Stimulated activated CD8-positive, alpha-beta memory T cell treated with anti-CD3 and anti-CD28 coated beads, Interleukin-4, amount 100 ng/mL, for 4 hours (primary cell): ENCODE measurements at places on chromosomes 7 and 10.

- DNase-seq = no peak
Measured at GRCh38 chr7:10696064-10696463, 277.6 kb upstream of the PHF14 start.

GRCh38 chr10:77533887-77534278, 103.7 kb downstream of the KCNMA1 start:
- DNase-seq = no peak

GRCh38 chr10:86176850-86177536, 189.6 kb downstream of the GRID1 start:
- no peak for DNase-seq

GRCh38 chr10:18523858-18524257, 127.5 kb downstream of the NSUN6 start:
- no peak for DNase-seq

GRCh38 chr10:132065491-132066105, at the start of gene JAKMIP3:
JAKMIP3 (plus strand) TSS chr10:132065946; CDS start chr10:132104809, 38,863 bp downstream.
- DNase-seq = no peak

GRCh38 chr7:29843726-29844125, 37.4 kb downstream of the WIPF3 start:
- DNase-seq = no peak

DNA sequence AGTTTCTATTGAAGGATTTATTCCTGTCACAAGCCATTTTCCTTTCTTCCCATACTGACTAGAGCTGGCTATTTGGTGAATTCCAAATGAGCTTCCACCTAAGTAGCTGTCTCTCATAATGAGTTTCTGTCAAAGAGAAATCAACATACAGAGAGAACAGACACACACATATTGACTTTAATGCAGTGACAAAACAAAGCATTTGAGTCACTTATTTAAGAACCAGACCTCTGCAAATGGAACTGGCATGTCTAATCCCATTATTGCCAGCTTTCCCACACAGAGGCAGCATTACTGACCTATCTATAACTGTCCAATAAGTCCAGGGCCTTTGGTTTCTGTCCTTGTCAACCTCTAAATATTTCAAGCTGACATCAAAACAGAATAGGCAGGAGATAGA, 179.3 kb upstream of the CSTF2T start:
- no peak for DNase-seq

- no peak for DNase-seq
Measured at GRCh38 chr10:128013626-128014025, 106.7 kb downstream of the PTPRE start.

GRCh38 chr7:116698396-116698795, 26.4 kb downstream of the MET start:
- DNase-seq = no peak

DNA sequence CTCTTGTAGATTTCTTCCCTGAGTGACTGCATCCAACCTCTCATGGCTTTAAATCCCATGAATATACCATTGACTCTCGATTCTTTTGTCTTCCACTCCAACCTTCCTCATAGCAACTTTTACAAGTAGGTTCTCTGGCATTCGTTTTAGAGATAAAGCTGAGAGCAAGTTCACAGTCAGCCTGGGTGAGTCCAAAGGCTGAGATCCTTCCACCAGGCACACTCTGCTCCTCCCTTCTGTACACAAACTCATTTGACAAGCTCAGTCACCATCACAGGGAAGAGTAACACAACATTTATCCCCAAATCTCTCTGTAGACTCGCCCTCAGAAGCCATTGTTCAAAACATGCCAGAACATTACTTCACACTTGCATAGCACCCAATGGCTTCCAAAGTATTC, 10.9 kb downstream of the CTTNBP2 start:
- no peak for DNase-seq

DNA sequence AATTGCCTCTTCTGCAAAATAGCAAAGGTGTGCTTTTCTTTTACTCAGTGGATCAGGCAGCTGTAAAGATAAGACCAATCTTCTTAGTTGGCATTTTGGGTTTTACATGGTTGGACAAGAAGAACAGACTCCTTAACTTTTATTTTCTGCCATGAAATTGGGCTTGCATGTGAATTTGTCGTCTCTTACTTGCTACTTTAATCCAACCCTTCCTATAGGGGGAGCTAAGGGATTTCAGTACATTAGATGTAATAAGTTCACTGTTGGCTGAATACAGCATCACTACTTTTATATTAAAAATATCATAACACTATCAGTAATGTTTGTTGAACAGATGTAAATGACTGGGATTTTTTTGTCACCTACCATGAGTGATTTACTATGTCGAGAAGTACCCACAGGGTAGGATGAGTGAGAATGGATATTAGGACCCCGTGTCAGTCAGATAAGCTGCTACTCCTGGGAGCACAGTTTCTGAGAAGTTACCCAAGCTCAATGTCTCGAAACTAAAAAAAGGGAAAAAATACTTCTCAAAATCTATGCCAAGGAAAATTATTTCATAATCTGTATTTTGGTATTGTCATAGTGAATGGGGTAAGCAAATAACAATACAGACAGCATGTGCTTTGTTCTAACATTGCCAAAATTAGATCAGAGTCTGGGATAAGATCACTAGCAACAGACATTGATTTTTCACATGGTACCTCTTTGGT, 127.4 kb upstream of the AGR3 start:
- DNase-seq = no peak

DNA sequence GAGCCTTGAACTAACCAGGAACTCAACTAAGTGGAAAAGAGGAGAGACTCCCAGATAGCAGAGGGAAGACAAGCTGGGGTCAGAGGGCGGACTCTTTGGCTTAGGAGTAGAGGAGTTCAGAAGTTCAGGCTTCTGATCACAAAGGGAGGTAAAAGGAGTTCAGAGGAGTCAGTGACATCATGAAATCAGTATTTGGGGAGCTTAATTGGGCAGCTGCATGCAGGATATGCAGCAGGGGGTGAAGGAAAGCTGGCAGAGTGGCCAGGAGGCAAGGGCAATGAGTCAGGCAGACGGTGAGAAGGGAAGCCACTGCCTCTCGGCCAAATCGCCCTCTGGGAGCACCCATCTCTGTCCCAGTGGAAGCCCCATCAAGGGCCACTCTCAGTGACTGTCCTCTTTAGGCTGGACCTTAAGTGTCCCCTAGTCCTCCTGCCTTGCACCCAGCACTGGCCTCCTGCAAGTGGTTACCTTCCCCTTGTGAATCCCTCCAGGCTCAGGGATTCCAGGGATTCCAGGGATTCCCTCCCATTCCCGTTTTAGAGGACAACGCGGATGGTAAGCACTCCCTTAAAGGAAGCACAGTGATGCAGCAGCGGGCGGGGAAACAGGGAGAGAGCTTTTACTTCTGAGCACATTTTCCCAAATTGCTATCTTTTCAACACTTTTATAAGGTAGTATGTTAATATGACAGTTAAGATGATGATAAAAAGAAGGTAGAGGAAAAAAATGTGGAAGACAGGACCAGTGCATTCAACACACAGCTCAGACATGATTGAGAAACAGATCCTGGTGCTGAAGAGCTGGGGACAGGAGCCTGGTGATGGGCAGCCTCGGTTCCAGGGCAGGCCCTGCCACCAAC, 72.6 kb downstream of the KCNMA1 start:
- no peak for DNase-seq

- DNase-seq = no peak
Measured at GRCh38 chr10:20034732-20035131, 218.5 kb downstream of the PLXDC2 start.

DNA sequence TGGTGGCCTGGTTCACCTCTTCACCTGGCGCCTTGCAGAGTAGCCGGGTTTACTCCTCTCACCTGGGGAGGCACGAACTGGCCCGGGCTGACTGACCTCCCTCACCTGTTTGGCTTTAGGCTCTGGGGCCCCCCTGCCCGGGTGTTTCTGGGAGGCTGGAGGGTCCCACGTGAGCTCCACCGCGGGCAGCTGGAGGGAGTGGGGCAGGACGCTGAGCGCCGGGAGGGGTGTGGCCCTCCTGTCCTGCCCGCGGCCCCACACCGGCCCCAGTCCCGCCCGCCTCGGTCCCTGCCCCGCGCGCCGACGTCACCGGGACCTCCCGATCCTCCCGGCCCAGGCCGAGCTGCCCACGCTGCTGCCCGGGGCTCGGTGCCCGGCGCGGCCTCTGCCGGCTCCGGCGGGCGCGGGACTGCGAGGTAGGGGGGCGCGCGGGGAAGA, at the start of gene AMZ1:
AMZ1 (plus strand) TSS at position 322 of the 438 bp plus-strand sequence. CDS start 12,250 bp downstream, outside the sequence.
- no peak for DNase-seq

DNA sequence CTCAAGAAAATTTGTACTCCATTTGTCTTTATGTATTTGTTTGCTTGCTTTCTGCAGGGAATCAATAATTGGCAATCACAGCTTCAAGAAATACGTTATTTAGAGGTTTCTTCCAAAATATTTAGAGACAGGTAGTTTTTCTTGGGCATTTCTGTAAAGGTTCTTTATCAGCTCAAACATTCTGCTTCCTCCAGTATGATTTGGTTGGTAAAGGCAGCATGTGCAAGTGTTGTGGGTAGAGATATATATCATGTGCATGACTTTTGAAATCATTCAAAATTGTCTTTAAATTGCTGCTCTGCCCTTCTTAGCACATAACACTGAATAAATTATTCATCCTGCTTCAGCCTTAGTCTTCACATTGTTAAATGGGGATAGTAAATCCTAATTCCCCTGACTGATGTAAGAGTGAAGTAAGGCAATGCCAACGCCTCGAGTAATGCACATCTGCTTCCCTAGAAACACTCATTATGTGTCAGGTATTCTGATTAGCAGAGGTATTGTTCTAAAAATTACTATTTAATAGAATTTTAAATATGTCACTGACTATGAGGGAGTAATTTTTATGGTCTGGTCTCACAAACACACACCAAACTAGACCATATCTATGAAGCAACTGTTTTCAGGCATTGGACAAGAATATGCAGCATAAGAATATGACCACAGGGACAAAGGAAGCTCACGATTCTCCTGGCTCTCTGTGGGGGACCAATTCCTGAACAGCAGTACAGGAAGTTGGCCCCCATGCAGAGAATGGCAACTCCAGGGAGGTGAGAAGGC, 77.3 kb upstream of the AKR1E2 start:
- DNase-seq = no peak

DNA sequence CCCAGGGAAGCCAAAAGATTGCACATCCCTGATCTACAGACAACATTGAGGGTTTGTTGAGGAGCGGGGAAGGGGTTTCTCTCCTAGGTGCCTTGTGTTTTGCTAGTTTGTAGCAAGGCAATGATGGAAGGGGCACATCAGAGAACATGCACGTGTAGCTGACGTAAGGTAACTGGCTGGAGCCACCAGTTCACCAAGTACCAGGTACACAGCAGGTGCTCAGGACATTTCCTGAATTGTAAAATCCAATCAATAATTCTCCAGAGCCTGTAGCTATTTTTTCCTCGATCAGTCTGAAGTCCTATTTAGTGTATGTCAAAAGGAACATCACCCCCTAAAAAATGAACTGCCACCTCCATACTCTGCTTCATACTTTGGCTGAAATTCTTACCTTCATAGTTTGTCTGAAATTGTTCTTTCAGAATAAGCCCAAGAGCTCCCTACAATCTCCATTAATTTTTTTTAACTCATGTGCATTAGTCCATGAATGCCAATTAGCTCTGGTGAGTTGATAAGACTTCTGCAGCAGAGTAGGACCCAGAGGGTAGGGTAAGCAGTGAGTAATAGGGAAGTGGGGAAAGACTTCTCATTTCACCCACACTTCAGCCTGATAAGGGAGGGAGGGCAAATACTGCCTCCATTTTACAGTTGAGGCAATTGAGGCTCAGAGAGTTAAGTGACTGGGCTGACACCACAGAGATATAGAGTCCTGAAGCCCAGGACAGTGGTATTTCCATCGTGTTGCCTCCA, 36.0 kb upstream of the SLC26A3 start:
- no peak for DNase-seq

DNA sequence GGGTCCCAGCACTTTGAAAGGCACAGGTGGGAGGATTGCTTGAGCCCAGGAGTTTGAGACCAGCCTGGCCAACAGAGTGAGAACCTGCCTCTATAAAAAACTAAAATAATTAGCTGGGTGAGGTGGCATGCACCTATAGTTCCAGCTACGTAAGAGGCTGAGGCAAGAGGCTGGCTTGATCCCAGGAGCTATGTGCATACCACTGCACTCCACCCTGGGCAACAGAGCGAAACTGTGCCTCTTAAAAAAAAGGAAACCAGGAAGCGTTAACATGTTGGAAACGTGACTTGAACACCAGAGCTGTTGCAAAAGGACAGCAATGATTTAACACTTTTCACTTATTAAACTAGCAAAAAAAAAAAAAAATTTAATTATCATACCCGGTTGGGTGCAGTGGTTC, 12.6 kb downstream of the BAZ1B start:
- DNase-seq = no peak

GRCh38 chr7:135645296-135645904, 16.9 kb upstream of the STMP1 start:
- DNase-seq = no peak

DNA sequence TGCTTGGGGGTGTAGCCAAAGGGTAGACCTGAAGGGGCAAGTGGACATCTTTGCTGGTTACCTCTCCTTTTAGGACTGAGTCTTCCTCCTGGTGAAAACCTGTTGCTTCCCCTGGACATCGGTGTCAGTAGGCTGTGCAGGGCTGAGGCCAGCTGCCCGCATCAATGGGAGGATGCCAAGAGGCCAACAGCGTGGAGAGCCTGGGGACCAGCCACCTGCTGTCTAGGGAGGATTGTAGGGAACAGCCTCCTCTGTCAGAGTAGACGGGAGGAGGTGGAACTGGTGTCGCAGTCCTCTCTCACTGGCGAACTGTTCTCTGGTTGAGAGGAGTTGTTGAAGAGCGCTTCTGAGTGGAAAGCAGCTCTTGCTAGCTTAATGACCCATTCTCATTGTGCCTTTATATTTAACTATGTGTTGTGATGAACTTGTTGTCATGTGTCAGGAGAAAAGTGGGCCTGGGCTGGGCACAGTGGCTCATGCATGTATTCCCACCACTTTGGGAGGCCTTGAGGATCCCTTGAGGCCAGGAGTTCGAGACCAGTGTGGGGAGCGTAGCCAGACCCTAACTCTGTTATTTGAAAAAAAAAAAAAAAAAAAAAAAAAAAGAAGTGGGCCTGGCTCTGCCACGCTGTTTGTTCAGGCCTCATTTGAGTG, 1.8 kb downstream of the SUFU start:
- DNase-seq = no peak

- DNase-seq = no peak
Measured at GRCh38 chr7:106597751-106598546, 63.0 kb downstream of the CCDC71L start.

DNA sequence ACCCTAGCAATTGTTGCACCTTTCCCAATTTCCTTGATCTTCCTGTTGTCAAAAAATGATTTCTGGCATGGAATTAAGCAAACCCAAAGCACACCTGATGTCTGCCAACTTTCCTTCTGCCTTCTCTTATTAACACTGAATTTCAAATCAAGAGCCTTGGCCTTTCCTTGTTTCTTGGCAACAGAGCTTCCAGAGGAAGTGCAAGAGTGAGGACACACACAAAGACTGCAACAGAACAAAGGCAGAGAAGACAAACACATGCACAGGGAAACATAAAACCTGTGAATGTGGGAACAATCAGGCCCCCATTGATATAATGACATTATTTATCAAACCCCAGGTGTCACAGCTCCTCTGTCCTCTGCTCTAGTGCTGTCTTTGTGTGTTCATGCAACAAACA, 73.0 kb upstream of the IL6 start:
- DNase-seq = no peak
